NCI-H2081 (cell line): ENCODE measurements at places on chromosomes 5 and 9.

GRCh38 chr5:172801179-172801671, 30.2 kb upstream of the DUSP1 start:
- no peak for DNase-seq

DNA sequence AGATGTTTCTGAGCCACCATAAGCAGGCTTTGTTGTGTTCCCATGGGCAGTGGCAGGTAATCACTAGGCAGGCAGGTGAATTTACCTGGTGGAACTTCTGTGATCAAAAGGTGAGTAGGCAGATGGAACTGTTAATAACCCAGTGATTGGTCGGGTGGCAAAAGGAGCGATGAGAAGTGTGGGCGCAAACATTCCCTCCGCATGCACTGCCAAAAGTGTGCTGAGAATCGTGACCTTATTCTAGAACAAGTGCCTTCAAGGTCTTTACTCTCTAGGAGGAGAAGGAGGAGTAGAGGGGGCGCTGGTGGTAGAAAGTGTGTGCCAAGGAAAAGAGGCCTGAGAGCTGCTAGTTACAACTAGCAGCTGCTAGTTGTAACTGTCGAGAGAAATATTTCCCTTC, 3.3 kb downstream of the OTULINL start:
- no peak for DNase-seq

DNA sequence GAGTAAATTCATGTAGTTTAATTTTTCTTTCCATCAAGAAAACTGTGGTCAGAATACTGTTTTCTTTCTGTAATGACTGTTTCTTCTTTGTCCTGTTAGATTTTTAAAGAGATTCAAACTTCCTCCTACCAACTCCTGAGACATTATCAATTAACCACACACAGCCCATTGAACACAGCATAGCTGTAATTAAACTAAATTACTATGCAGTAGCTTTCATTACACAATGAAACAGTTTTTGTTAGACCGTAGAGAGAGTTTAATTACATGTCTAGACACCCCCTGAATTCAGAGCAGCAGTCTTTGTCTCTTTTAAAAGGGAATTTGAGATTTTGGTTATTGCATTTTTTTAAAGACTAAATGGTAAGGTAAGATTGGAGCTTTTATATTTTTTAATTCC, 77.5 kb downstream of the STARD4 start:
- DNase-seq, result peak; percentile 63

GRCh38 chr5:74027732-74028338, 401.8 kb downstream of the ARHGEF28 start:
- DNase-seq, result no peak

DNA sequence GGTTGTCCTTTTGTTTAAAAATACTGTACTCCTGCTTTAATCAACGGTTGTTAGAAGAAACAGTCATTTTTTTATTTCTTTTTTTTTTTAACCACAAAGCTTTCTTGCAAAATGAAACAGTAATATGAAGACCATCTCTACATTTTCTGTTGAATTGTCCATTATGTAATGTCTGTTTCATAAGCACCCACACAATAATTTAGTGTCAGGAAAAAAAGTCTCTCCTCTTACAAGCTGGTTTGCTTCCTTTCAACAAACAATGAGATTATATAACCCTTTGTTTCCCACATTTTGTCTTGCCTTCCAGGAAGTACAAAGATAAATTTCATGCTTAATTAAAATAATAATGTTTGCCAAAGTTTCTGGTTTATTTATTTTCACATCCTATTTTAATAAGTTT, 16.7 kb downstream of the CTNNAL1 start:
- peak; percentile 34 for DNase-seq

DNA sequence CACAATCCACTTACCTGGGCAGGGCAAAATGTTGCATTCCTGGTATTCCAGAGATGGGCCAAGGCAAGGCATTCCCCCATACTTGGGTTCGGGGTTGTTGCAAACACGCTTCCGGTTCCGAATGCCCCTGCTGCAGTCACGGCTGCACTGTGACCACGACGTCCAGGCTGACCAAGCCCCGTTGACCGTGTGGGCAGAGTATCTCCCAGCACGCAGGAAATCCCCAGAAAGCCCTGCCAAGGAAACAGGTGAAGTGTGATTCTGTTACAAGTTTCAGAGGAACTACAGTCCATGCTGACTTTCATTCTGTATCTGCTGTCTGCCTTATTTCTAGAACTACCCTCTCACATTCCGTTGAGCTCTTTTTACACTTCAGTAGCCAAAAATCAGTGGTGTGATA, 483.0 kb downstream of the SEMA5A start:
- no peak for DNase-seq

DNA sequence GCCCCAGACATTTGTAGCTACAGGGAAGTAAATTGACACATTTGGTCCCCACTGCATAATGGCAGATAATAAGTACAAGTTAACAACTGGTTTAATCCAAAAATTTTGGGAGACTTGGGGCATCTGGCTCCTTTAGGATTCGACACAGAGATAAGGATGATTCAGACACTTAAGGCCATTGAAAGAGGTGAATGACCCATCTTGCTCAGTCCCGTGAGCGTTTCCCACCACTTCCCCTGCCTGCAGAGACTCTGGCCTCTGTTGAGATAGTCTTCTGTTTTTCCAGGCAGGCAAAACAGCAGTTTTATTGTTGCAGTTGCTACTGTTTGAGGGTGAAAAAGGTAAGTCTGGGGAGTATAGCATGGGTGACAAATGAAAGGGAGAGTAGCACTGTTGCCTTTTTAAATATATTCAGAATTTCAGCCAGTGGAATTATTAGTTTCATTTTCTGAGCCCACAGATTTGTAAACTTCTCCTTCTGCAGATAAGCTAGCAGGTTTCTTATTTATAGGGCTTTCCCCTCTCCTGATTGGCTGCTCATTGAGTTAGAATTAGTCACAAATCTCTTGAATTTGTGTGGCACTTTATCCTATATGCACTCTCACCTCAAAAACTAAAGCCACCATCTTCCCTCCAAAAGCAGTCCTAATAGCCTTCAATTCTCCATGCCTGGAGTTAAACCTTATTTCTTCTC, 19.3 kb downstream of the ACO1 start:
- no peak for DNase-seq

DNA sequence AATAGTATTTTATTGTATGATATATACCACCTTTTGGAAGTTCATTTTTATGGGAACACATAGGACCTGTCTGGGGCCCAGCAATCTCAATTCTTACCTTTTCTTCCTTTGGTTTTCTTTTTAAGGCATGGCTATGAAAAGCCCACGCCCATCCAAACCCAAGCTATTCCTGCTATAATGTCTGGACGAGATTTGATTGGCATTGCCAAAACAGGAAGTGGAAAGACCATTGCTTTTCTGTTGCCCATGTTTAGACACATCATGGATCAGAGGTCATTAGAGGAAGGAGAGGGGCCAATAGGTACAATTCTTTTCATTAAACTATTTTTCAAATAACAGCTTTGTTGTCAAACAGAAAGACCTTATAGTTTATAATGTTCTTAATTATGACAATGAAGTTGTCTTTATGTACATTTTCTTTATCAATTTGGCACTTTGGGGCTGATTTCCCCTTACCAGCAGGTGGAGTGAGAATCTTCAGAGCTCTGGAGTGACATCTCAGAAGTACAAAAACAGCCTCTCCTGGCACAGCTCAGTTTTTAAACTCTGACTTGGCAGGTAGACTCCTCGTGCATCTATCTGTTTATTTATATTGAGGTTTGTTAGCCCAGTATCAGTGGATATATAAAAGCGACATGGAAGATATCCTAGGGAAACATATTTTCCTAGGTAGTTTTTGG, 25.8 kb downstream of the DDX46 start:
- DNase-seq, result no peak

- DNase-seq, result no peak
These were observed 138.1 kb upstream of the GRAMD2B start for GRCh38 chr5:126284977-126285696.

DNA sequence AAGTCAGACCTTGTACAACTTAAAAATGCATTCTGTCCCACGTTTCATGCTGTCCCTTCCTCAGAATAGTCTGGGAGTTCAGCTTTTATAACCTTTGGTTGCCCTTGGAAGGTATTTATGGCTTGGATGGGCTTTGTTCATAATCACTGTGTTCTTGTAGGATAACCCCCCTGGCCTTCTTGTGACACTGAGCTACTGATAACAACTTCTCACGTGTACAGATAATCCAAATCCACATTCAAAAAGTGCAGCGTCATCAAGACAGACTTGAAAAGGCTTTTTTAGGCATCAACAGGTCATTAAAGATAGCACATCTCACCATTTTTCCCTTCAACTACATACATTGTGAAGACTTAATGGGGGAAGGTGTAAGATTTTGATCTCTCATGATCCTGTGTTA, 42.0 kb downstream of the SLC1A3 start:
- no peak for DNase-seq

GRCh38 chr5:66538126-66538525, 58.1 kb upstream of the MAST4 start:
- DNase-seq, result no peak

GRCh38 chr9:16625811-16626210, 244.7 kb downstream of the BNC2 start:
- no peak for DNase-seq

DNA sequence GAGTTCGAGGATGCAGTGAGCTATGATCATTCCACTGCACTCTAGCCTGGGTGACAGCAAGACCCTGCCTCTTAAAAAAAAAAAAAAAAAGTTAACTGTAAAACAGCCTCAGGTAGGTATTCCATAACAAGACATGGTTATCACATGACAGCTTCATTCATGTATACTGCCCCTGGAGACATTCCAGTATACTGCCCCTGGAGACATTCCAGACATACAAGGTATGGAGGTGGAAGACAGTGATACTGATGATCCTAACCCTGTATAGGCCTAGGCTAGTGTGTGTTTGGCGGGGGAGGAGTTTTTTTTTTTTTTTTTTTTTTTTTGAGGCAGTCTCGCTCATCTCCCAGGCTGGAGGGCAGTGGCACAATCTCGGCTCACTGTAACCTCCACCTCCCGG, 105.5 kb downstream of the RICTOR start:
- no peak for DNase-seq

- no peak for DNase-seq
These were observed 160.7 kb upstream of the PITX1 start for GRCh38 chr5:135194573-135195269.

DNA sequence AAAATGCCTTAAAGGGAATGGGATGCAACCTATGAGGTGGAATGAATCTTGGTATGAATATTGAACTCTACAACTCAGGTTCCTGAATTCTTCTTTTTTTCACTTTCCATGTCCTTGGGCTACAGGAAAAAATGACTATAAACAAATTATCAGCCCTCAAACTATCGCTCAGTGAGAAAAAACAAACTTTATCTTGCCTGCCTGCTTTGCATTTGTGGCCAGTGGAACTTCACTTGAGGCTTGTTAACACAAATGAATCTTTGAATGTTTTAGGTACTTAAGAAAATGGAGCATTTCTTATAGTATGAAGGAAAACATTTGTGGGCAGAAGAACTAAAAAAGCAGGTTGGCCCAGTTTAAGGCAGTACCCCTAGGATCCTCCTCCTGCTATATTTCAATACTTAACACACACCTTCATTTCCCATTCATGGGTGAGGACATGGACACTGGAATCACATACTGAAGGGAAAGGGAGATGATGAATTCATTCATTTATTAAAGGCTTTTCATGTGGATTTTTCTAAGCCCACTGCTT, 34.1 kb downstream of the ELOVL7 start:
- no peak for DNase-seq

DNA sequence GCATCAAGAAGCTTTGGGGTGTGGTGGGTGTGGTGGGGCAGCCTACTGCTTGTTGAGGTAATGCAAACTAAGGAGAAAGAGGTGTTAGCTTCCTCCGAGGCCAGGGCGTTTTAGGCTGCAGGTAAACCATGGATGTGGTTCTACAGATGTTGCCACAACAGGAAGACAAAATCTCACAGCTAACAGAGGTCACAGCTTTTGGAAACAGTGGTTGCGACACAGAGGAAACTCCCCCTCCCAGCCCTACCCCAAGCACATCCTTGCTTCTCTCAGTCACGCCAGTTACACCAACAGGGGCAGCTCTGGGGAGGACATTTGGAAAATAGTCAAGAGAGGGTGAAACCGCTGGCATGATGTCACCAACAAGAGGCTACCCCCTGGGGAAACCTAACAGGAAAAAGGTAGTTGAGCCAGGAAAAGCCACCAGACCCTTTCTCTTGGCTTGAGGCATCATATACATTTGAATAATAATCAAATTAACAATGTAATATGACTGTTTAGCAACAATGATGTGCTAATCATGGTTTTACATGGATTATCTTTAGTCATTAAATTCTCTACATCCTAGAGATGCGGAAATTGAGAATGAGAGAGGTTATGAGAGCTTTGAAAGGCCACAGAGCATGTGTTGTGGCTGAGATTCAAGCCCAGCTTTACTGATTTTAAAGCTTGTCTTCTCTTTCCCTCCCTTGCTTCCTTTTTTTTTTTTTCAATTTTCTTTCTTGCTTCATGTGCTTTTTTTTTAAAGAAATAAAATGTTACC, 82.2 kb upstream of the IL12B start:
- peak; percentile 11 for DNase-seq

- DNase-seq, result no peak
These were observed 27.9 kb downstream of the IPPK start for GRCh38 chr9:92642041-92642451.

GRCh38 chr9:1453636-1454035, 403.5 kb downstream of the DMRT2 start:
- DNase-seq, result no peak

DNA sequence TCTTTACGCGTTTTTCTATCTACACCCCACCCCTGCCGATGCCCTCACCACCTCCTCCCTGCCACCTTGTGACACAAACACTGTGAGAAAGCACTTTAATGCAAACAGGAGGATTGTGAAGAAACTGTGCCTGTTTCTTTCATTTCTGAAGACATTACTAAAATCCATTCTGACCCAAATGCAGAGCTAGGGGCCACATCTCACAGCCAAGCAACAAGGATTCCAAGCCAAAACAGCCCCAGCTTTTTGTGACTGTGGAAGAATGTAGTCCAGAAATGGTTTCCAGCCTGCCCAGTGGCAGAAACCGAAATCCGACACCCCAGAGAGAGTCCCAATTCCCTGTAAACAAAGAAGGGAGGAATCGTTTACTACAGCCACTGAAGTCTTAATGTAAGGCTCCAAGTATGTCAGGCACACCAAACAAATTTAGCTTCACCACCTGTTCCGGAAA, 190.9 kb downstream of the TTC39B start:
- DNase-seq, result no peak

GRCh38 chr9:31588006-31588405, 796.4 kb upstream of the ACO1 start:
- peak; percentile 66 for DNase-seq

DNA sequence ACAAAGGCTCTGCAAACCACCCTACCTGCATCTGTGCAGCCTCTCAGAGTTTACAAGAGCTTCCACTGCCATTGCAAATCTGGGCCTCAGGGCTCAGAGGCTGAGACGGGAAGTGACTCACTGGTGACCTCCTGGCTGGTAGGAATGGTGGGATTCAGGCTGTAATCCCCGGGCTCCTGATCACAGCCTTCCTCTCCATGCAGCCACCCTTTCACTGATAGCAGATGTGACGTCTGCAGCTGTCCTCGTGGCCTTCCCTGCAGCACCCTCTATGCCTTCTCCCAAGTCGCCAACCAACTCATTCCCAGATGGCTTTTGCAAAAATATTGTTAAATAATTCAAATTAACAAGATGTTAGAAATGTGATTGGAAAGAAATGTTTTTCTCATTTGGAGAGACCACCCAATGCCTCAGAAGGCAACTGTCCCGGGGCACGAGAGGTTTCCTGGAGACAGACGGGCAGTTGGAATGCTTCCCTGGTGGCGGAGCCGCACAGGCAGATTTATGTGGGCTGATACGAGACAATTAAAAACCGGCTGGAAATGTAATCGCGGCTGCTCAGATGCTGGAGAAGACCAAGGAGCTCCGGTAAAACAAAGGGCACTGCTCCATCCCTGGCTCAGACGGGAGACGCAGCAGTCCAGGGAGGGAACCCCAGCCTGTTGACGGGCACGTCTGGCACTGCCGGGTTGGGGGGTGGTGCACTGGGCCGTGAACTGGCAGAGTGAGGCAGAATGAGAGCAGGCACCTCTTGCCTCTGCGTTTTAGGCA, 34.4 kb upstream of the SLC25A51 start:
- no peak for DNase-seq
